Calu3 (cell line): ENCODE measurements at places on chromosomes 12 and 14. TPM values are rescaled to one million over a fixed set of nuclear protein-coding genes. Genes with fewer than 3 reads are reported as not detected.

DNA sequence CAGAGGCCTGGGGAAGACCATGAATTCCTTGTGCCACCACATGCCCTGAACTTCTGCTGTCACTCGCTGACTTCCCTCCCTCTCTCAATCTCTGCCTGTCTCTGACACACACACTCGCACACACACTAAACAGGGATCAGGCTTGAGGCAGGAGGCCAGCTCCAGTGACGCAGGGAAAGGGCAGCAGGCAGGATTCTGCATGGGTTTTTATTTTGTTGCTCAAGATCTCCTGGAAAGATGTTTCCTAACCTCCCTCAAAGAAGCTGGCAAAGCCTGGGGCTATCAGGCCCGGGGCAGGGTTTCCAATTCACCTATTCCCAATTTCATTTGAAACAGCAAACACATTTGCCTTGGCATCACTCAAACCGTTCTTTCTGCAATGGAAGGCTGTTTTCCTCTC is 27.7 kb upstream of the PEX5 start:
- H3K27ac ChIP-seq, result no peak overlapping the region
- DNase-seq, result no peak
- H3K4me3 ChIP-seq, result no peak overlapping the region
- H3K4me1 ChIP-seq, result peaks cover 9% of the 10 kb centered on the region
- H3K36me3 ChIP-seq, result peaks cover 4% of the 10 kb centered on the region
- H3K27me3 ChIP-seq, result peaks cover 52% of the 10 kb centered on the region

The ESR2 gene
- 0.12 TPM in 1 of 2 replicates, not detected in the other for total RNA-seq

DNA sequence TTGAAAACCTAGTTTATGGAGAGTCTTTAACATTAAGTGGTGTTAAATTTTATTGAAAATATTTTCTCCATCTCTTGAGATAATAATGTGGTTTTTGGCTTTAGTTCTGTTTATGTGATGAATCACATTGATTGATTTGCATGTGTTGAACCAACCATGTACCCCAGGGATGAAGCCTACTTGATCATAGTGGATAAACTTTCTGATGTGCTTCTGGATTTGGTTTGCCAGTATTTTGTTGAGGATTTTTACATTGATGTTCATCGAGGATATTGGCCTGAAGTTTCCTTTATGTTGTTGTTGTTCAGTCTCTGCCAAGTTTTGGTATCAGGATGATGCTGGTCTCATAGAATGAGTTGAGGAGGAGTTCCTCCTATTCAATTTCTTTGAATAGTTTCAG is 222.6 kb downstream of the ADAMTS20 start:
- H3K27me3 ChIP-seq, result no peaks in the 10 kb centered on the region
- no peak overlapping the region for H3K4me3 ChIP-seq
- H3K4me1 ChIP-seq, result peaks cover 15% of the 10 kb centered on the region

DNA sequence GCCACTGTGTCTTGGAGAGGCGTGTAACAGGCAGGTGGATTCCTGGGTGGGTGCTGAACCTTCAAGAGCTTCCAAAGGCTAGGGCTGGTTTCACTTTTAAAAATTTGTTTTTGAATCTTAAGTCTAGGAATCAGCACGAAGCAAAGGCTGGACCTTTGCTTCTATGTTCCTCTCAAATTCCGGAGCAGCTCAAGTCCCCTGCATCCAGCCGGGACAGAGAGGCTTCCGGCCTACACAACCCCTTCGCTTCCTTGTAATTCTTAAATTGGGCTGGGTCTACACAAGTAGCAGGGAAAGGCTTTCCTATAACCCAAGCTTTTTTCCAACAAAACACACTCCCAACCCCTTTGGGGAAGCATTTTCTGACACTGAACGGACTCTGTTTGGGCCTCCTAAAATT is 8.3 kb downstream of the HOXC12 start:
- peaks cover 8% of the 10 kb centered on the region for H3K4me1 ChIP-seq
- no peak overlapping the region for H3K4me3 ChIP-seq
- H3K27ac ChIP-seq, result no peak overlapping the region
- peaks cover 86% of the 10 kb centered on the region for H3K27me3 ChIP-seq
- DNase-seq, result no peak

- H3K4me3 ChIP-seq, result no peak overlapping the region
- no peak overlapping the region for H3K27ac ChIP-seq
- H3K4me1 ChIP-seq, result no peaks in the 10 kb centered on the region
- no peaks in the 10 kb centered on the region for H3K27me3 ChIP-seq
- no peaks in the 10 kb centered on the region for H3K36me3 ChIP-seq
- no peak for DNase-seq
Measured at GRCh38 chr12:76713986-76714385, 49.9 kb upstream of the ZDHHC17 start.

DNA sequence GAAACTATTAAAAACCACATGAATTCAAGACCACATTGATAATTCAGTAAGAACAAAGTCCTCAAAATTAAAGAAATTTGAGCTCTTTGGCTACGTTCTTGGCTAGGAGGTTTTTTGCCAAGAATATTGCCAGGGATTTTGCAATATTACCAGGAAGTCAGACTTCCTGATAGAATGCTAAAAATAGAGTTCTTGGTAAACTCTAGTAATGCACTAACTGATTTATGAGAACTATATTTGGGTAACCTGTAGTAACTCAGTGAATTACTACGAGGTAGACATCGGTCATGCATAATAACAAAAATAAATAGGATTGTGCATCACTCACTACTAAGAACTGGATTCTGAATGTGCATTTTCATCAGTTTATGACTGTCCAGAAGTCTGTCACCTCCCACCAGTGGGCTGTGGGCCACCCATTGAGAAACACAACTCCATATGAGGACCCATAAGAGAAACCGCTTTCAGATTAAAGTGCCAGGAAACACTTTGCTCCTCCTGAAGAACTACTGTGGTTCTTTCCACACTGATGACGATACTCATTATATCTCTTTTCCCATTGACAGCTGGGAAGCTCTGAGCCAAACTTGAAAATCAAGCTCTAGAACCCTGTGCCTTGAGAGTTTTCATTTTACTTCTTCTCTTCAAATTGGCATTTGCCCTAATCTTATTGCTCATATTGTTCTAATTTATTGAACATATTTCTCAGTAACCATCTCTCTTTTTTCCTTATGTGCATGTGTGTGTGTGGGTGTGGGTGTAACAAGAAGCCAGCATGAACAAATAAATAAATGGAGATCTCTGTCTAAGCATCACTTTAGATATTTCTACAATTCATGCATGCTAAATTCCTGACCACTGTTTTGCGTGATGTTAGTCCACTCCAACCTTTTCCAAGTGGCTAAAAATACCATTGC is 116.6 kb downstream of the BCL11B start:
- H3K4me1 ChIP-seq, result no peaks in the 10 kb centered on the region
- H3K36me3 ChIP-seq, result no peaks in the 10 kb centered on the region
- no peak for DNase-seq
- H3K27me3 ChIP-seq, result peaks cover 13% of the 10 kb centered on the region
- H3K27ac ChIP-seq, result no peak overlapping the region
